ENCODE measurements at places on chromosomes 7 and 10. TPM values are rescaled to one million over a fixed set of nuclear protein-coding genes. Genes with fewer than 3 reads are reported as not detected.

Gene VIM
- 2,713 TPM for total RNA-seq

Gene CCNJ
- 4.8 TPM for total RNA-seq

Gene NEUROG3
- total RNA-seq, result not detected

Gene PRSS1
- total RNA-seq, result not detected

Gene PPA1
- total RNA-seq, result 132 TPM

Gene FAM185A
- total RNA-seq, result 8.4 TPM

Gene ELN
- total RNA-seq, result not detected

Gene NME8
- not detected for total RNA-seq

Gene CLCN1
- total RNA-seq, result not detected

Gene MYO1G
- total RNA-seq, result 457 TPM

Gene TMEM196
- total RNA-seq, result not detected

Measured in activated CD4-positive, alpha-beta T cell treated with anti-CD3 and anti-CD28 coated beads, Interleukin-2, amount 10 ng/mL, durations not matched to agents 7 days and 5 days (primary cell).